Stimulated activated CD4-positive, alpha-beta T cell treated with anti-CD3 and anti-CD28 coated beads, TNF-alpha, amount 100 ng/mL, for 48 hours (primary cell): ENCODE measurements at places on chromosomes 4 and X.

- no peak for DNase-seq
These were observed 95.9 kb downstream of the RASL11B start for GRCh38 chr4:52957835-52958631.

GRCh38 chrX:97322401-97322800 lies 438.7 kb downstream of the RPA4 start:
- DNase-seq: no peak

DNA sequence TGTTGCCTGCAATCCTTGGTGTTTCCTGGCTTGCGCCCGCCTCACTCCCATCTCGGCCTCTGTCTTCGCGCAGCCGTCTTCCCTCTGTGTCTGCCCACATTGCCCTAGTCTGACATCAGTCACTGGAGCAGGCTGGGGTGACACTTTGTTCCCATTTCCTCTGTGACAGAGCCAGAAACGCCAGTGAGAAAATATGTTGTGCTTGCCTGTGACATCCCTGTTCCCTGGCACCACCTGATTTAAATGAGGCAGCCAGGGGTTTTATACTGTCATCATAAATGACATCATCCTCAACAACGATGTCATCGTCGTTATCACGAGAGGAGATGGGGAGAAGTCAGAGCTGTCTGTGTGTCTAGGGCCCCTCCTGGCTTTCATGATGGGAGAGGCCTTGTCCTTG lies 29.1 kb downstream of the ZNF185 start:
- DNase-seq: no peak

DNA sequence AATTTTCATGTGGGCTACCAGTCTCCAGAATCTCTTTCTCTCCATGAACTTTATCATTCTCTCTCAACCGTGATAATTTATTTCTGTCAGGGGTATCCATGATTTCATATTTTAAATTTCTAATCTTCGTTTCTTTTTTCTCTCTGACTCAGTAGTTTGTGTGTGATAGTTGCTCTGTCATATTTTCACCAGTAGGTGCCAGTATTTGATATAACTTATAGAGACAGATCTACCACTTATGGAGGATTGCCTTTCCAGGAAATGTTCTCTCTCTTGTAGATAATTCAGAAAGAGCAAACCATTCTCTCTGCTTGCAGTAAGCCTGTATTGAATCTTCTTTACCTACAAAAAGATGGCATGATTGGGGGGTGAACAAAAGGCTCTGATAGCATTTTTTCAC lies 79.3 kb upstream of the DYNLT3 start:
- DNase-seq: no peak

DNA sequence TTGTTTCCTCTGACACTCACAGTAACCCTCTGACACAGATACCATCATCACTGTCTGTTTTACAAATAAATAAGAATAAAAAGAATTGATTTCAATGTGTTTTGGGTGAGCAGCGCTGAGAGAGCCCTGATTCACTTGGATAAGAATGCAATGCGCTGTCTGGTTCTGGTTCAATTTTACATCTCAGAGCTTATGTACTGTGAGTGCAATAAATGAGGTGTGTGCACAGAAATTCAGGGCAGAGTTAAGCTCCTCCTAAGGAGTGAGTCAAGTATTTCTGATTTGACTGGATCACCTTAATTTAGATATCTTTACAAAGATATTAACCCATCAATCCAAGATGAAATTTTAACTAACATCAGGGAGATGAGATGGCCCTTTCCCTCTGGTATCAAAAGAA lies 11.2 kb downstream of the FAM9C start:
- no peak for DNase-seq

GRCh38 chrX:38379088-38379487 lies 26.7 kb downstream of the OTC start:
- no peak for DNase-seq

DNA sequence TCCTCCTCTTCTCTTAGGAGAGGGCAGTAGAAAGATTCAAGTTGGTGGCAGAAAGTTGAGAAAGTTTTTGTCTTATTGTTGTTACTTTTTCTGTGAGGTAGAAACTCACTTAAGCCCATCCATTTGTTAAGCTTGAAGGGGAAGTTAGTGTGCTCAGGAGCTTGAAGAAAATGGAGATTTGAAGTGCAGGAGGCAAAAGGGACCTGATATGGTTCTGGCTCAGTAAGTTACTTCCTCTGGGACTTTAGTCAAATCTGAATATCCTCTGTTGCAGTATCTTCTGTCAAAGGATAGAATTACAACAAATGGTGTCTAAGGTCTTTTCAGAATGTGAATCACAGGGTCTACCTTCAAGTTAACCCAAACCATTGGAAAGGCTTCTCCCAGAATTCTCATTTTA lies 46.2 kb downstream of the CXCL13 start:
- DNase-seq: no peak

GRCh38 chrX:81291996-81292395 lies 90.1 kb downstream of the SH3BGRL start:
- no peak for DNase-seq

- no peak for DNase-seq
These were observed 271.2 kb downstream of the FBXO8 start for GRCh38 chr4:174012135-174012885.

DNA sequence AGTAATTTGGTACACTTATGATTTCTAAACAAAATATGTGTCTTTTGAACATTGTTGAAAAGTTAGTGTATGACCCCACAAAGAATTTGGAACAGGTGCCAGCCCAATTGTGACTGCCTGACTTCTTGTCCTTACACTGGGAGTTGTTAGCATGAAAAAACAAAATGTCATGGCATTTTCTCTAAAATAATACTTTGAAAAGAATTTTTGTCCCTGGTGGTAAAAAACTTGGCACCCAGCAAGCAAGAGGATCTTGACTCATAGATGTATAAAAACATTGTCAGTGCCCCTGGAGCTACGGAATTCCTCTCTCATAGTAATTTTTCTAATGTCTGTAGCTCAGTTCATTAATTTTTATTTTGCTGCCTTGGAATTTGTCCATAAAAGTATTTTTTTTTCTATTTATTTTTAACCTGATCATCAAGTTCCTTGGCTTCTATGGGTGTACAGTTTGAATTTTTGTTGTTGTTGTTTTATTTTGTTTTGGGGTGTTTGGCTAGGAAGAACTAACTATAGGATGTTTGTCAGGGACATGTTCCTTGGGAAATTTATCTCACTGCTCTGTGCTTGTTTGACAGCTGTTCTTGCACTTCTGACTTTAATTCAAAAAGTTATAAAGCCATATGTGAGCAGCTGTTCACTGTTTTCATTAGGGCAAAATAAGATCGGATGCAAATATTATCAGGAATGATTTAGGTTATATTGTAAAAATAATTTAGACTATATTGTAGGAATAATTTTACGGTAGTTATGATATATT lies 95.4 kb upstream of the NUDT6 start:
- no peak for DNase-seq

DNA sequence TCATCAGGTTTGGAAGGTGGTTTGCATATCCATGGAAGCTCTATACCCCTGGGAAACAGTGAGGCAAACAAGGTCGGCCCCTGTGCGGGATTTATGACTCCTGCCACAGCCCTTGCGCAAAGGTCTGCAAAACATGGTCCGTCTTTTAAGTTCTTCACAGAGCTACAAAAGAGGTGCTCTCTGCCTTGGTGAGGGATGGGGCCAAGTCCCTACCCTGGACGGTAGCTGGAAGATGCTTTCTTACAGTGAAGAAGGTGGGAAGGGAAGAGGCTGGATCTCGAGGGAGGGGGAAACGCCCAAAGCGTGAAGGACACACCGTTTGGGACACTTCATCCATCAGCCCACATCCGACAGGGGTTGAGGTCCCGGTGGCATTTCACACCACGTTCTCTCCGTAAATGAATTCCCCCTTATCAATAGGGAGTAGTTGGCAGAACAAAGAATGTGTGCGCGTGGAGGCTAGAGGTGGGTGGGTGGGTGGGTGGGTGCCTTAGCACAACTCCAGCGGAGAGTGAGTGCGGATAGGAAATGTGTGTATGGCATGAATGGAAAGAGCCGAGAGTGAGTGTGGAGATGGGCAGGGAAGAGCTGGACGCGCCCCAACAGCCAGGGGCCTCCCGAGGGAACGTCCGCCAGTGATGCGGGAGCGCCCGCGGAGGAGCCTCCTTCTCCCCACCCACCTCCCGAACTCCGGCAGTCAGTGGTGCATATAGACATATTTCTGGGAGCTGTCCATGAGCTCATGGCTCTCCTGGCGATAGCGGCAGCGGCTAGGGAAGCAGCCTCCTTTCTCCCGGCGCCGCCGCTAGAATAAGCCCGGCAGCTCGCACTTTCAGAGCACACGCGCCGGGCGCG lies 68.3 kb downstream of the LARP7 start:
- no peak for DNase-seq

GRCh38 chrX:134764202-134764785 lies 106.0 kb upstream of the PLAC1 start:
- DNase-seq: no peak

- DNase-seq: no peak
These were observed 186.3 kb downstream of the NWD2 start for GRCh38 chr4:37430718-37431416.

DNA sequence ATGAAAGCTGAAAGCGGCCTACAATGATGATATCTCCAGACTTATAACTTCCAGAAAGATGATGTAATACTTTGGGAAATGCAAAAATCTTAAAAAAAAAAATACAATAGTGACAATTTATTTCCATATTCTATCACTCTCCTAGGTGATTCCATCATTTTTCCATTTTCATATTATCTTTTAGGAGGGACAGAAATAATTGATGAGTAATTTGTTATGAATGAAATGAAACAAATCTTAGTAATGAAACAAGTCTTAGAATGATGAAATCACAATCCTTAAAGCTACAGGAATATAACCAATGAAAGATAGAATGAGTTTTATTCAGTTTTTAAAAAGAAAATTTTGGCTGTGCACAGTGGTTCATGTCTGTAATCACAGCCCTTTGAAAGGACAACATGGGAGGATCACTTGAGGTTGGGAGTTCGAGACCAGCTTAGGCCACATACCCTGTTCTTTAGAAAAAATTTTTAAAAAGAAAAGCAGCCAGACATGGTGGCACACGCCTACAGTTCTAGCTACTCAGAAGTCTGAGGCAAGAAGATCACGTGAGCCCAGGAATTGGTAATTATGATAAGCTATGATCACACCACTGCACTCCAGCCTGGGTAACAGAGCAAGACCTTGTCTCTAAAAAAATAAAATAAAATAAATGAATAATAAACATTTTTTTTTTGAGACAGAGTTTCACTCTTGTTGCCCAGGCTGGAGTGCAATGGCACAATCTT lies 21.7 kb downstream of the CLOCK start:
- DNase-seq: no peak

DNA sequence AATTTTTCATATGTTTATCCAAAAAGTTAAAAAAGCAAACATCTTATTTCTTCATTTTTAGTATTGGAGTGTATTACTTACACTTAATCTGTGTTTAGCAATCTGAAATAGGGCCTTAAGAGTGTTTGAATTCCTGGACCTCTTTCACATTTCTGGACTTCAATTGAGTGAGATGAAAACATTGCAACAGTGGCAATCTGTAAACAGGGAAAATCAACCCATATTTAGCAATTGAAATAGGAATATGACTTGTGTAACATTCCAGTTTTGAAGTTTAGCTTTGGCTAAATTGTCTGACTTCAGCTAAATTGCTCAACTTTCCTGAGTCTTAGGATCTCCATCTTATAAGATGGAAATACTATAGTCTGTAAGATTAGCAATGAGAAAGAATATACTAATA lies 34.6 kb upstream of the FHL1 start:
- DNase-seq: no peak

DNA sequence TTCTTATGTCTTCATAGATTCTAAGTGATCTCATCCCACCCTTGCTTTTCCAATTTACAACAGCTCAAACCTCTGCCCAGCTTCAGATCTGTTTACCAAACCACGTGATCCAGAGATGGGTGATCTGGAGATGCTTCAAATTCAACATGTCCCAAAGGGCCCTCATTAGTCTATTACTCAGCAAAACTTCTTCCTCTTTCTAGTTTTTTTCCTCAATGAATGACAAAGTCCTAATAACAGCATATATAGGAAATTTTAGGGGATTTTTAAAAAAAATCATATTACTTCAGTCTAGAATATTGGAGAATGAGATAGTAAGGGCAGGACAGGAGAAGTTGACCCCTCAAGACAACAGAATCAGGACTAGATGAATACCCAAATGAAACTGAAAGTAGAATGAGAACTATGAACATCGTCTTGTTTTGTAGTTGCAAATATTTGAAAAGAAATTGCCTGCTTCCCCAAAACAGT lies 127.1 kb downstream of the CFAP299 start:
- DNase-seq: no peak

DNA sequence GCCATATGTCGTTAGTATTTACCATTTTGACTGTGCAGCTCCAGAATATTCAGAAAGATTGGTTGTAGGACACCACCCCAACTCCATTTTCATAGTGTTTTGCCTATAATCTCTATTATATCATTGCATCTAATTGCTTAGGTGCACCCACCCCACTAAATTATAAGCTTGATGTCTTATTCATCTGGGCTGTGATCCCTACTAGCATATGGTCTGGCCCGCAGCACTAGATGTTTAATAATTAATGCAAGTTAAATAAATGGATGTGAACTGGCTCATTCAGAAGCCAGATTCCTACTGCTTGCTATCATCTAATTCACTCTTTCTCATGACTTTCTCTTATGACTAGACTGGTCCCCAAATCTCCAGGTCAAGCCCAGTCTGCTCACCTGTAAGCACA lies 143.5 kb downstream of the RELL1 start:
- DNase-seq: no peak

GRCh38 chr4:15577508-15577907 lies 77.6 kb downstream of the FBXL5 start:
- DNase-seq: no peak
